ENCODE measurements at places on chromosomes 2 and 18.

GRCh38 chr2:53275743-53276142 lies 491.9 kb upstream of the CHAC2 start:
- DNase-seq = no peak
- no peak overlapping the region for H3K27ac ChIP-seq
- H3K27me3 ChIP-seq = no peaks in the 10 kb centered on the region
- H3K4me3 ChIP-seq = no peak overlapping the region
- H3K4me1 ChIP-seq = peaks cover 27% of the 10 kb centered on the region
- H3K36me3 ChIP-seq = no peaks in the 10 kb centered on the region

- peak overlapping the region; percentile 65 for H3K4me3 ChIP-seq
- H3K27ac ChIP-seq = no peak overlapping the region
- peaks cover 4% of the 10 kb centered on the region for H3K27me3 ChIP-seq
- H3K4me1 ChIP-seq = peaks cover 11% of the 10 kb centered on the region
Measured at GRCh38 chr18:50289108-50289443, 1.6 kb upstream of the CXXC1 start.

DNA sequence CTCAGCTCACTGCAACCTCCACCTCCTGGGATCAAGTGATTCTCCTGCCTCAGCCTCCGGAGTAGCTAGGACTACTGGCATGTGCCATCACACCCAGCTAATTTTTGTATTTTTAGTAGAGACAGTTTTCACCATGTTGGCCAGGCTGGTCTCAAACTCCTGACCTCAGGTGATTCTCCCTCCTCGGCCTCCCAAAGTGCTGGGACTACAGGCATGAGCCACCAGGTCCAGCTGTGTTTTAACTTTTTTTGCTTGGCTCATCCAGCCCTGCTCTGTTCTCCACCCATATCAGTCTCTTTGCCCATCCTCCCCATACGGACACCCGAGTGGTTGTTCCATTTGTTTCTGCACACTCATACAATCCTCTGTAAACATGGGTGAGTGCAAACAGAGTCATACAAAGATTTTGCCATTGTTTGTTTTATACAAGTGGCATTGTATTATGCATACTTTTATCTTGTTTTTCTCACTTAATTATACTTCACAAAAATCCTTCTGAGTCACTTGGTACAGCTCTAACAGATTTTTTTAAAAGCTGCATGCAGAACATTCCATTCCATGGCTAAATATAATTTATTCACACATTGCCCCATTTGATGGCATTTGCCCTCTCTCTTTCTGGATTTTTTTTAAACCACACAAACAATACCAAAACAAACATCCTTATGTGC lies 5.3 kb downstream of the APOB start:
- H3K27me3 ChIP-seq = no peaks in the 10 kb centered on the region
- no peak overlapping the region for H3K27ac ChIP-seq
- DNase-seq = no peak
- H3K4me3 ChIP-seq = no peak overlapping the region

GRCh38 chr2:222739939-222740338 lies 68.5 kb downstream of the MOGAT1 start:
- H3K4me1 ChIP-seq = peaks cover 22% of the 10 kb centered on the region
- H3K4me3 ChIP-seq = no peak overlapping the region

- H3K27me3 ChIP-seq = no peaks in the 10 kb centered on the region
- H3K36me3 ChIP-seq = peaks cover 42% of the 10 kb centered on the region
- H3K4me1 ChIP-seq = peaks cover 15% of the 10 kb centered on the region
- no peak overlapping the region for H3K4me3 ChIP-seq
Measured at GRCh38 chr2:119901013-119901412, 111.9 kb upstream of the EPB41L5 start.

DNA sequence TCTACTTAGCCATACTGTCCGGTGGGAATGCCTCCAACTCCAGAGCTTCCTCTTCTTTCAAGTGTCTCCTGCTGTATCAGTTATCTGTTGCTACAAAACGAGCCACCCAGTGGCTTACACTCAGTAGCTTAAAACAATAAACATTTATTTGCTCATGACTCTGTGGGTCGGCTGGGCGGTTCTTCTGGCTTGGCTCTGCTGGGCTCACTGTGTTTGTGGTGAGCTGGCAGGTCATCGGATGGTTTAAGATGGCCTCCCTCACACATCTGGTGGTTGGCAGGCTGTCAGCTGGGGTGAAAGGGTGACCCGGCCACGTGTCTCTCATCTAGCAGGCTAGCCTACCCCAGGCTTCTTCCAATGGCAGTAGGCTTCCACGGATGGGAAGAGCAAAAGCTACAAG lies 122.4 kb upstream of the SLC1A4 start:
- H3K27ac ChIP-seq = no peak overlapping the region
- peaks cover 21% of the 10 kb centered on the region for H3K27me3 ChIP-seq
- DNase-seq = no peak
- no peaks in the 10 kb centered on the region for H3K36me3 ChIP-seq

DNA sequence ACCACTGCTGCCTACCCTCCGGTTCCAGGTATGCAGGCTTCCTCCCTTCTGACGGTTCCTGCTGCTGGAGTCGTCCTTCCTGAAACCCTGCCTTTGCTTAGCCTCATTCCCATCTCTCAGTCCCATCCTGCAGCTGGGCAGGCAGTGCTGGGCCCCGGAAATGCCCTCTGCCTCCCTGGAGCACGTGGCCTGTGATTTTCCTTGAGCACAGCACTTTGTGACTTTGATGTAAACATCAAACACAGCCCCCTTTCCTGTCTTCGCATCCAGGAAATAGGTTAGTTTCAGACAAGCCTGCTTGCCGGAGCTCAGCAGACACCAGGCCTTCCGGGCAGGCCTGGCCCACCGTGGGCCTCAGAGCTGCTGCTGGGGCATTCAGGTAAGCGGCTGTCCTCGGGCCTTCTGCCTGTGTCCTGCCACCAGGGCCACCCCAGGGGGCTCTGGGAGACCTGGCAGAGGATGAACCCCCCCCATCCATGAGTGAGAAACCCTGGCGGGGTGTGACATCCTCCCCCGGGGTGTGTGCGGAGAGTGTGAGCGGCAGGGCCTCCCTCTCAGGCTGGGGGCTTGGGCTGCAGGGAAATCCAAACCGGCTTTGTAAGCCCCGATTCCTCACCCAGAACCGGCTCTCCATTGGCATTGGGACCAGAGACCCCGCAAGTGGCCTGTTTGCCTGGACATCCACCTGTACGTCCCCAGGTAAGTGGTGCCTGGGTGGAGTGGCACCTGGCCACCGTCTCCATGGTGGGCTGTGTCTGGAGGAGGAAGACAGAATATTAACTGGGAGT lies at the start of gene ZAP70:
Gene ZAP70, plus strand, starts transcription at position 281 of the 788 bp plus-strand sequence. CDS start 10,461 bp downstream, outside the sequence.
- peaks cover 4% of the 10 kb centered on the region for H3K27me3 ChIP-seq
- peaks cover 12% of the 10 kb centered on the region for H3K4me1 ChIP-seq
- 0 out of 2 replicates have a peak, but pooled peaks cover 2% of the 10 kb centered on the region for H3K36me3 ChIP-seq
- no peak for DNase-seq

DNA sequence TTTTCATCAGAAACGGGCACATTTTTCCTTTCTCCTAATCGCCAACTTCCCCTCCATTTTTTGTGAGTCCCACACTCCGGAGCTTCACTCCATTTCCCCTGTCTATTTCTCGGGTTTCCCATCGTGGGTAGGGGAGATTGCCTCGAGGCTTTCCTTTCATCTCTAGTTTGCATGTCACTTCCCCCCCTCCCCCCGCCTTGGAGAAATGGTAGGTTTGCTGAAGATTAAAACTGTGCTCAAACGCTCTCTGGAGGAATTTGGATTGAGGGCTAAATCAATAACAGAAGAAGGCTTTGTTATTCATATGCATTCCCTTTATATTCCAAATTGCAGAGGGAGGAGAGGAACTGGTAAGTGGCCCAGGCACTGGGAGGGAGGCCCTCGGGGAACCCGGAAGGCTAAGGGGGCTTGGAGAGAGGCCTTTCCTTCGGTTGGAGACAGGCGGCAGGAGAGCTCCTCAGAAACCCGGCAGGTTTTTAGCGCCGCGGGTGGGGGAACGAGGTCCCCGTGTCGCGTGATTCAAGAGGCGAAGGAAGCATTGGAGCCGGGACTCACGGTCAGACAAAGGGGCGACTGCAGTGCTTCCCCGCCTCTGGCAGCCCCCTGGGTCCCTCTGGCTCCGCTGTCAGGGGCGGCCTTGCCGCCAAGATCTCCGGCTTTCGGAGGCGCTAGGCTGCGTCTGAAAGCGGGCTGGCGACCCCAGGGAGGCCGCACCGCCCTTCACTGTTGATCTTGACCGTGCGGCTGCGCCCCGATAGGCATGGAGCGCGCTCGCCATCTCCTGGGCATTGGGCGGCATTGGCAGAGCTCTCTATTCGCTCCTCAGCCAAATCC lies 2.4 kb upstream of the HOXD12 start:
- peak; percentile 93 for DNase-seq
- H3K36me3 ChIP-seq = peaks cover 2% of the 10 kb centered on the region
- peaks cover 65% of the 10 kb centered on the region for H3K4me1 ChIP-seq
- H3K27ac ChIP-seq = peak overlapping the region; percentile 37

DNA sequence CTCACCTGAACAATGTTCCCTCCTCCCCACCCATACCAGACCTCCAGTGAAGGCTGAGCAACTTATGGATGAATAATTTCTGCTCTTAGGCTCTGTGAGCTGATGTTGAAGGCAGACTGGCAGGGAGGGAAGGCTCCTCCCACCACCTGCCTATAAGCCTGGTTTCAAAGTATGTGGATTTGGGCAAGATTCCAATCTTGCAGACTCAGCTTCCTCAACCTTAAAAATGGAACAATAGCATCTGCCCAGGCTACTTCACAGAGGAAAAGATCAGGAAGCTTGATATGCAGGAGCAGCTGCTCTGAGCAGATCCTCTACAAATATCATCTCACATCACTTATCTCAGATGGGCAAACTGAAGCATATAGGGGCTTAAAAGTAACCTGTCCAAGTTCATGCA lies 112.2 kb downstream of the ZFP36L2 start:
- H3K4me1 ChIP-seq = peaks cover 6% of the 10 kb centered on the region
- H3K27ac ChIP-seq = no peak overlapping the region
- no peak overlapping the region for H3K4me3 ChIP-seq
- H3K36me3 ChIP-seq = peaks cover 19% of the 10 kb centered on the region
- no peak for DNase-seq

- no peak overlapping the region for H3K4me3 ChIP-seq
- H3K27me3 ChIP-seq = peaks cover 12% of the 10 kb centered on the region
- H3K27ac ChIP-seq = no peak overlapping the region
- no peaks in the 10 kb centered on the region for H3K36me3 ChIP-seq
- H3K4me1 ChIP-seq = peaks cover 17% of the 10 kb centered on the region
Measured at GRCh38 chr2:159922563-159922962, 124.6 kb upstream of the CD302 start.

- no peaks in the 10 kb centered on the region for H3K36me3 ChIP-seq
- H3K4me3 ChIP-seq = no peak overlapping the region
- H3K27ac ChIP-seq = no peak overlapping the region
- peaks cover 50% of the 10 kb centered on the region for H3K4me1 ChIP-seq
- no peaks in the 10 kb centered on the region for H3K27me3 ChIP-seq
Measured at GRCh38 chr2:197674060-197674459, 1.3 kb downstream of the RFTN2 start.

DNA sequence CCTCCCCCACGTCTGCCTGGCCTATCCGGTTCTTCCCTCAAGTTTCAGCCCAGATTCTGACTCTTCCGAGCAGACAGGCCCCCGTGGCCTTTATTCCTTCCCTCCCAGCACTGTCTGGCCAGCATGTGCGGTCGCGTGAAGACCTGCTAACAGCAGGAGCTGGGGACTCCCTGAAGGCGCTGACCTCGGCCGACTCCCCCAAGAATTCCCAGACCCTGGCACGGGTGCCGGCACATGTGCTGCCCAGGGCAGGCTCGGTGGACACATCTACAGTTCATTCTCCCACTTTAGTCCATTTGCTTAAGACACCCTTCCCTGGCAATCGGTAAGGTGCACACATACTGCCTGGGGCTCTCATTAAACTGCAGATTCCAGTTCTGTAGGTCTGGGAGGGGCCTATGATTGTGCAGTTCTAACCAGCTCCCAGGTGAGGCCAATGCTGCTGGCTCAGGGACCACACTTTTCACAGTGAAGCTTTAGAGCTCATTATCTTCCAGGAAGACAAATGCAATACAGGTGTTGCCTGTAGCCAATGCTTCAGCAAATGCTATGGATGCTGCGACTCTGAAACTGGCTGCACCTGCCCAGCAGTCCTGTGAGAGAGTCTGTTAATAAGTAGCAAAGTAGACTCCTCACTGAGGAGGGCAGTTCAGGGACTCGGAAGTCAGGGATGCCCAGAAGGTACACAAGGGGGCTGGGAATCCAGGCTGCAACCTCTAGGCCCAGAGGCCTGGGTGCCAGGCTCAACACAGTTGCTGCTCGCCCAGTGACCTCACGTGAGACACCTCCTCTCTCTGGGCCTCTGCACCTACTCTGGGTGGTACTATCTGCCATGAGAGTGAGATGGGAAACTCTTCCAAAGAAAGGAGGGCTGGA lies 45.4 kb upstream of the TAF1B start:
- no peak for DNase-seq
- H3K36me3 ChIP-seq = no peaks in the 10 kb centered on the region
- H3K27ac ChIP-seq = no peak overlapping the region
- H3K27me3 ChIP-seq = no peaks in the 10 kb centered on the region

- DNase-seq = no peak
- no peaks in the 10 kb centered on the region for H3K4me1 ChIP-seq
- no peak overlapping the region for H3K27ac ChIP-seq
- no peaks in the 10 kb centered on the region for H3K36me3 ChIP-seq
- H3K27me3 ChIP-seq = peaks cover 10% of the 10 kb centered on the region
- no peak overlapping the region for H3K4me3 ChIP-seq
Measured at GRCh38 chr2:238667639-238668038, 180.2 kb upstream of the TWIST2 start.

GRCh38 chr18:24627644-24628315 lies 167.3 kb downstream of the HRH4 start:
- H3K27ac ChIP-seq = no peak overlapping the region
- peaks cover 23% of the 10 kb centered on the region for H3K4me1 ChIP-seq
- H3K36me3 ChIP-seq = no peaks in the 10 kb centered on the region

Data from WTC11 (cell line).